ENCODE measurements at places on chromosomes 12 and 14. TPM values are rescaled to one million over a fixed set of nuclear protein-coding genes. Genes with fewer than 3 reads are reported as not detected.

DNA sequence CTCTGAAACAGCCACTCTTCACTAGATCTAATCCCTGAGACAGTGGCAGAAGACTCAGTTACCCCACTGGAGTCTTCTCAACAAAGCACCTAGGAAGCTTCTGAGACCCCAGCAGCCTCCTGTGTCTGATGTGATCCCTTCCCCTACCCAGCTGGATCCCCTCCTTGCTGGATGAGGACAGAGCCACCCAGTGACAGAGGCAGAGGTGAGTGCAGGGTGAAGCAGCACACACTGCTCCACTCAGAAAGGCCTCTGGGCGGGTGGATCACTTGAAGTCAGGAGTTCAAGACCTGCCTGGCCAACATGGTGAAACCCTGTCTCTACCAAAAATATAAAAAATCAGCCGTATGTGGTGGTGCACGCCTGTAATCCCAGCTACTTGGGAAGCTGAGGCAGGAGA lies 2.7 kb downstream of the SPRYD3 start:
- DNase-seq = no peak

- DNase-seq = peak; percentile 96
Observed at GRCh38 chr12:88420457-88420856, 159.8 kb downstream of the KITLG start.

DNA sequence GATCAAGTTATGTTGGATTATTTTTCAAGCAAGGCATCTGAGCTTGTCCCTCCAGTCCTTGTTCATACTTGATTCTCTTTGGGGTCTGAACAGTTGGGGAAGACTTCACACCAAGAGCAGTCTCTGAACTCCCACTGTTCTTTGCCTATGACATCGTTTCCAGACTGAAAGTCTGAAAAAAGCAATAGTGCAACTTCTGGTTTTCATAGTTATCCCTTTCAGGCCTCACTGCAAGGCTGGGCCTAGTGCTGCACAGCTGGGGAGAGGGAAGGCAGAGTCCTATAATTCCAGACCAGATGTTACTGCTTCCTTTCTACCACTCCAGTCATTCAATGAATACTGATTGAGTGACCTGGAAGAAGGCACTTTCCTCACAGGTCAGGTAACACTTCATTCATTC lies 187.1 kb upstream of the CCND2 start:
- DNase-seq = no peak

GRCh38 chr12:1912580-1913376 lies 5.7 kb downstream of the CACNA2D4 start:
- DNase-seq = no peak

GRCh38 chr12:121355818-121356217 lies 3.6 kb upstream of the ANAPC5 start:
- DNase-seq = no peak

DNA sequence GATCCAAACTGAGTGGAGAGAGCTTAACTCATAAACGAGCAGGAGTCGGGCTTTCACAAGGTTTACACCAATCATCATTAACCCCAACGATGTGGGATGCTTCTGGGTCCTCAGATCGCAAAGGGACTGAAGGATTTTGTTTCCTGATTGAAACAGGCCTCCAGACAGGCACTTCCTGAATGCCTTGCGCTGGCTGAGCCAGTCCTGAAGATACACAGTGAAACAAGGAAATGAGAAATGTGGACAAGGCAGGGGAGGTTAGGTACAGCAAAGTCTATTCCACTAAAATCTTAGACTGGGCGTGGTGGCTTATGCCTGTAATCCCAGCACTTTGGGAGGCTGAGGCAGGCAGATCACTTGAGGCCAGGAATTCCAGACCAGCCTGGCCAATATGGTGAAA lies 30.7 kb downstream of the RBM19 start:
- no peak for DNase-seq

DNA sequence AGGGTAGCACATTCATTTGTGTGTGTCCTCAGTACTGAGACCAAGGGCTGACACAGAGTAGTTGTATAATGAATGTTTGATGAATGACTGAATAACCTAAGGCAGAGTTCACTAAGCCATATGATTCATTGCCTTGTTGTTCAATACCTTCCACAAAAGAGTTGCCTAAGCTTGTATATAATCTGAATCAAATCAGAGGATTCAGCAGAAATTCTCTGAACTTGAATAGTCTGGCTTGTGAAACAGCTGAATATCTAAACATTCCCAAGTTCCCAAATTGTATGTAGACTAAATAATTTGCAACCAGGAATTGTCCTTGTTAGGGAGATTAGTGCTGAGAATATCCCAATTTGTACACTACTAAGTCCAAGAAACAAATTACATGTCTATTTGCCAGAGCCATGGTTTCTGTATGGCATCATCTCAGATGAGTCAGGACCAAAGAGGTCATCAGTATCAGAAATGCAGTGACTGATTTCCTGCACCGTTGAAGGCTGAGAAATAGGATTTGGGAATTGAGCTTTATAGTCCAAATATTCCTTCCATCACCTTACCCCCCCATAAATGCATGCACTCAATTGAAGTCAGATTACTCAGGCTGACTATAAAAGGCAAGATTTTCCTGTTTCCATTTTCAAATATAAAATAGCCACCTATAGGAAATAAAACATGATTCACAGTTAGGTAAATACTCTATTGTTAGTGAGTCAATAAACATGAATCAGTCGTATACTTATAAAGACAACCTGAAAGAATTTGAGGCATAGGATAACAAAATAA lies 168.7 kb downstream of the PHLDA1 start:
- DNase-seq = peak; percentile 78

GRCh38 chr12:49776413-49776812 lies 35.1 kb downstream of the TMBIM6 start:
- DNase-seq = peak; percentile 90

GRCh38 chr12:45626965-45627364 lies 102.5 kb upstream of the ARID2 start:
- DNase-seq = no peak

DNA sequence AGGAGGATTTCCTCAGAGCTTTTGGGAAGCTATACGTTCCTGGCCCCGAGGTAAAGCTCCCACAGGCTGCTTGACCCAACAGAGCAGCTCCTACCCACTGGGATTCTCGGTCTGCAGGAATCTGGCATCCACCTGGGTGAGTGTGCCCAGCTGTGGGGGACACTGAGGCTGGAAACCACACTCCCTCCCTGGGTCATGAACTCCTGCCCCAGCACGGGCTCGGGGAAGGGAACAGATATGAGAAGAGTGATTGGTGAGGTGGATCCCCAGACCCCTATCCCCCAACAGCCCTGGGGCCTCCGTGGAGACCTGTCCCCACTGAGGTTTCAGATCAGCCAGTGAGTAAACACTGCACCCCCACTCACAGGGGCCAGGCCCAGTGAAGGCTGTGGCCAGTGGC lies 3.3 kb downstream of the FAIM2 start:
- no peak for DNase-seq

GRCh38 chr14:99663386-99664057 lies 18.6 kb downstream of the HHIPL1 start:
- DNase-seq = no peak

- DNase-seq = no peak
Observed at GRCh38 chr14:21234112-21234511, 35.1 kb downstream of the HNRNPC start.

GRCh38 chr14:26765301-26765700 lies 167.5 kb upstream of the NOVA1 start:
- no peak for DNase-seq

DNA sequence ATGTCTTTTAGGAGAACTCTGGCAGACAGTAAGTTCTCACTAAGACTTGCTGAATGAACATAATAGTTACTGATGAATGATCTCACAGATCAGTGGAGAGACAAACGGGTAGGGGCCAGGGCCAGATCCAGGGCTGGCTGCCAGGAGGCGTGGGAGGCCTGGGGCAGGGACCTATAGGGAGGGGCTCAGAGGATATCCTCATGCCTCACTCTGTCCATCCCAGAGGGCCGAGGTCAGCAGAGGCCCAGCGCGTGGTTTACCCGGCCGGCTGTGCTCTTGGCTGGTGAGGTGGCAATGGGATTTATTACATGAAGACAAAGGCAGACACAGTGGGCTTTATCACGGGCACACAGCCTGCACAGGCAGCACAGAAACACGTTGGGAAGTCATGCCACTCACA lies 85.4 kb downstream of the CHGA start:
- peak; percentile 60 for DNase-seq

GRCh38 chr12:118922405-118922804 lies 58.9 kb upstream of the SRRM4 start:
- DNase-seq = no peak

GRCh38 chr12:130280742-130281141 lies 56.9 kb upstream of the PIWIL1 start:
- no peak for DNase-seq

- DNase-seq = peak; percentile 16
Observed at GRCh38 chr14:50061664-50062437, 54.5 kb downstream of the VCPKMT start.

DNA sequence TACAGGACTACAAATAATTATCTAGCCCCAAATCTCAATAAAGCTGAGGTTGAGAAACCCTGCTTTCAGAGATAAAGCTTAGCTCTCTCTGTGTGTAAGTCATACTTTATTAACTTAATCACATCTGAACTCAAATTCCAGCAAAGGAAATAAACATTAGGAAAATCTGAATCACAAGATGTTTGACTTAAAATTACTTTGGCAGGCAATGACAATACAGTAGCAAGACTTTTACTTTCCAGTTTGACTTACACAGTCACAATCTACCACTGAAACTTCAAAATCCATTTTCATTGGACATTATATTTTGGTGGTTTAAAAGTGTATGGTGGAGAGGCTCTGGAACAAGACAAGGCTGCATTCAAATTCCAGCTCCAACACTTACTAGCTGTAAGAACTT lies 11.4 kb downstream of the TMEM116 start:
- DNase-seq = peak; percentile 57

DNA sequence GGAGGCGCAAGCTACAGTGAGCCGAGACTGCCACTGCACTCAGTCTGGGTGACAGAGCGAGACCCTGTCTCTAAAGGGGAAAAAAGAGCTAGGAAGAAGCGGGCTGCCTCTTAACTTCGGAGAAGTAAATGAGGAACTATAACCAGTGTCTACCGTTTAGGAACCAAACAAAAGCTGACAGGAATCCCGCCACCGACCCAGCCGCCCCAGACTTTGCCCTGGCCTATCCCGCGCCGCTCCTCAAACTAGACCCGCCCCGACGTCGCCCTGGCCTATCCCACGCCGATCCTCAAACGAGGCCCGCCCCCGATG lies 568 bp upstream of the SIVA1 start:
- DNase-seq = no peak

DNA sequence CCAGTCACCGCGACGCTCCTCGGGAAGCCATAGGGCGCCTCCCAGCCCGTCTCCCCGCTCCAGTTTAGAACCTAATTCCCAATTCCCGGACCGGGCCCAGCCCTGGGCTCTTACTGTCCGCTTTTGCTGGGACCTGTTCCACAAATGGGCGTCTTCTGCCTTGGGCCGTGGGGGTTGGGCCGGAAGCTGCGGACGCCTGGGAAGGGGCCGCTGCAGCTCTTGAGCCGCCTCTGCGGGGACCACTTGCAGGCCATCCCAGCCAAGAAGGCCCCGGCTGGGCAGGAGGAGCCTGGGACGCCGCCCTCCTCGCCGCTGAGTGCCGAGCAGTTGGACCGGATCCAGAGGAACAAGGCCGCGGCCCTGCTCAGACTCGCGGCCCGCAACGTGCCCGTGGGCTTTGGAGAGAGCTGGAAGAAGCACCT lies 797 bp downstream of the UNG start:
- peak; percentile 72 for DNase-seq

GRCh38 chr14:49774106-49774505 lies 6.2 kb downstream of the KLHDC2 start:
- DNase-seq = no peak

DNA sequence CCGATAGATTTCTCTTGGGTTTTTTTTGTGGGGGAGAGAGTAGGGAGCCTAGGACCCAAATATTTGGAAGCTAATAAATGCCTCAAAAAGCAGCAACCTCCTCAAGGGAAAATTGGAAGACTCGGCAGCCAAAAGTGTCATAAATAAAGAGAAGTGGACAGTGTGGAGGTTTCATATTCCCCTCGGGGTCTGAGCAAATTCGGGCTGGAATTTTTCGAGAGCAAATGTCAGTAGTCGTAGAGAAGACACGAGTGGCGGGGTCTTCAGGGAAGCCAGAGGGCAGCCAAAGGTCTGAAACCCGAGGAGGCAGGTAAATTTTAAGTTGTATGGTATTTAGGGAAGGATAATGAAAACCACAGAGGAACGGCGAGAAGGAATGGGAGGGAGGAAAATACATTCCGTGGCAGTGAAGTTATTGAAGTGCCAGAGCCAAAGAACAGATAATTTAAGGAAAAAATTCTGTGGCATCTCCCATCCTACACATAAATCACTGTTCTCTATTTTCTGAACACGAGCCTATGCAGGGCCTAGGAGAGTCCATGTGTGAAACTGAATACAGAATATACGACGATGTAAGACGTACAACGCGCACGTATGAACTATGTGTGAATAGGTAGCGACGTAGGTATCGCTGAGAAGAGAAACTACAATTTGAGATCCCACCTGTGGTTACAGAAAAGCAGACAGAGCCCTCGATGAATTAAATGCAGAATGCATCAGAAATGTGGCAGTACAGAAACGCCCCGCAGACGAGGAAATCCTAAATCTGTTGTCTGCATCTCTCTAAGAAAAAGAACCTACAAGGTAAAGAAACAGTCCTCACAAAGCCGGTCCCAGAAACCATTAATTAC lies 12.9 kb downstream of the BCL11B start:
- DNase-seq = no peak

GRCh38 chr12:114397978-114398881 lies 7.7 kb downstream of the TBX5 start:
- DNase-seq = no peak

GRCh38 chr14:55458800-55459515 lies 18.5 kb upstream of the TBPL2 start:
- peak; percentile 51 for DNase-seq

ACOT4 gene
- 0.72 TPM for total RNA-seq

ALKBH2 gene
- total RNA-seq = 9.9 TPM

DDN gene
- 0.09 TPM for total RNA-seq

SRGAP1 gene
- 11.9 TPM for total RNA-seq

TSHR gene
- total RNA-seq = not detected

SOAT2 gene
- not detected for total RNA-seq

KRT71 gene
- total RNA-seq = not detected

DUSP16 gene
- total RNA-seq = 5.9 TPM

NPFF gene
- total RNA-seq = not detected

MIPOL1 gene
- total RNA-seq = 12.5 TPM

MIP gene
- not detected for total RNA-seq

RTL1 gene
- not detected for total RNA-seq

CMKLR1 gene
- not detected for total RNA-seq

LHX5 gene
- not detected for total RNA-seq

KCNJ8 gene
- 2.1 TPM for total RNA-seq

SMCO2 gene
- not detected for total RNA-seq

All from fibroblast of the aortic adventitia (primary cell).